ENCODE measurements at places on chromosomes 13 and 19.

DNA sequence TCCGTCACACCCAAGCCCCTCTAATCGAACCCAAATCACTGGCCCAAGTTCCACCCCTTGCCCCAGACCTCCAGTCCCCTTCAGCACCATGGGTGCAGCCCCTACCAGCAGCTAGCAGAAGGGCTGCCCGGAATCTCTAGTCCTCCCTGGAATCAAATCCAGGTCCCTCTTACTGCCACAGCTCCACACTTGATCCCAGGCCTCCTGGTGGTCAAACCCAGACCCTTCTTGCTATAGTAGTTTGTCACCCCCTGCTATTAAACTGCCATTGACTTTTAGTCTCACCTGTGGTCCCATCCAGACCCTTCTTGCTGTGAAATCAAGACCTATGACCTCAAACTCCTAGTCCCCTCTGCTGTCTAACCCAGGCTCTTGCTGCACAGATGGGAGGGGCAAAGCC lies 8.7 kb downstream of the HIPK4 start:
- peaks cover 16% of the 10 kb centered on the region for H3K36me3 ChIP-seq
- H3K27me3 ChIP-seq: no peaks in the 10 kb centered on the region
- DNase-seq: no peak
- H3K4me3 ChIP-seq: no peak overlapping the region
- H3K27ac ChIP-seq: no peak overlapping the region

GRCh38 chr13:22286338-22286737 lies 615.5 kb downstream of the FGF9 start:
- H3K27ac ChIP-seq: no peak overlapping the region
- no peaks in the 10 kb centered on the region for H3K27me3 ChIP-seq
- no peaks in the 10 kb centered on the region for H3K36me3 ChIP-seq
- H3K4me1 ChIP-seq: no peaks in the 10 kb centered on the region
- DNase-seq: no peak

- DNase-seq: no peak
- H3K27ac ChIP-seq: peak overlapping the region; percentile 94
- peak overlapping the region; percentile 79 for H3K4me3 ChIP-seq
- no peaks in the 10 kb centered on the region for H3K27me3 ChIP-seq
- H3K4me1 ChIP-seq: peaks cover 24% of the 10 kb centered on the region
- H3K36me3 ChIP-seq: peaks cover 60% of the 10 kb centered on the region
These were observed 420 bp downstream of the ECH1 start for GRCh38 chr19:38831142-38831605.

GRCh38 chr13:76397413-76397812 lies 488.8 kb downstream of the KCTD12 start:
- no peak overlapping the region for H3K4me3 ChIP-seq
- DNase-seq: no peak
- no peaks in the 10 kb centered on the region for H3K4me1 ChIP-seq
- H3K27me3 ChIP-seq: no peaks in the 10 kb centered on the region
- no peaks in the 10 kb centered on the region for H3K36me3 ChIP-seq

GRCh38 chr13:112828082-112828699 lies 138.4 kb downstream of the ATP11A start:
- peaks cover 96% of the 10 kb centered on the region for H3K36me3 ChIP-seq
- H3K4me1 ChIP-seq: no peaks in the 10 kb centered on the region
- no peaks in the 10 kb centered on the region for H3K27me3 ChIP-seq
- DNase-seq: no peak
- no peak overlapping the region for H3K27ac ChIP-seq
- H3K4me3 ChIP-seq: no peak overlapping the region

GRCh38 chr19:54731191-54731590 lies 6.9 kb downstream of the KIR3DL3 start:
- H3K4me1 ChIP-seq: no peaks in the 10 kb centered on the region
- no peak for DNase-seq
- no peaks in the 10 kb centered on the region for H3K27me3 ChIP-seq
- no peak overlapping the region for H3K27ac ChIP-seq
- no peaks in the 10 kb centered on the region for H3K36me3 ChIP-seq
- no peak overlapping the region for H3K4me3 ChIP-seq

All from esophagus squamous epithelium (tissue), 5 donors.